ENCODE measurements at places on chromosomes 3 and 15. TPM values are rescaled to one million over a fixed set of nuclear protein-coding genes. Genes with fewer than 3 reads are reported as not detected.
A peak's percentile ranks its signal among the peaks of the same experiment; 100 is the strongest.

PRKAR2A gene
- 43.6 TPM for total RNA-seq

GRCh38 chr3:166123088-166123487 lies 285.9 kb upstream of the BCHE start:
- H3K27me3 ChIP-seq, result no peaks in the 10 kb centered on the region
- H3K4me1 ChIP-seq, result no peaks in the 10 kb centered on the region
- no peak overlapping the region for H3K27ac ChIP-seq
- H3K4me3 ChIP-seq, result no peak overlapping the region
- H3K36me3 ChIP-seq, result no peaks in the 10 kb centered on the region
- DNase-seq, result no peak

DNA sequence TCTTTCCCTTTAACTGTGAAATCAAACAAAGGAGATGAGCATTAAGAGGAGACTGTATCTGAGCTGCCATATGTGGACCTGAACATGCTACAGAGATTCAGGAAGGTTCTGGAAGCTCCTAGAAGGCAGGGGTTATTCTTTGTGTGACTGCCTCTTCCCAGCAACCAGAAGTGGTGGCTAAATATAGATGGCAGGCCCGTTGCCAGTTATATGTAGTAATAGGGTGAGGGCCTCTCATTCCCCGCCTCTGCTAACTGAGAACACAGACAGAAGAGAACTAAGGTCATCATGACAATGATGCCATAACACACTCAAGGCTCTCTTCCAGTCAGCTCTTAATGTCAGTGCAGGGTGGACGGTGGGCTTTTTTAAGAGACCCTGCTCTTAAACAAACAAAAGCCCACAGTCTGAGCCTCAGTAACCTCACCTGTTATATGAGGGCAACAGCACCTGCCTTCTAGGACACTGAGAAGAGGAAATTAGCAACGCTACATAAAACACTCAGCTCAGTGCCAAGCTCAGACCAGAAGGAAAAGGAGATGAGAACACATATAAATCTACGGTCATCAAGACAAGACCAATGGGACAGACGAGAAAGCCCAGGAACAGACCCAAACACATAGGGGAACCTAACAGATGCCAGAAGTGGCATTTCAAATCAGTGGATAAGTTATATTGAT lies 22.3 kb downstream of the CFAP92 start:
- no peak for DNase-seq
- peaks cover 9% of the 10 kb centered on the region for H3K27me3 ChIP-seq
- no peak overlapping the region for H3K4me3 ChIP-seq
- peaks cover 4% of the 10 kb centered on the region for H3K4me1 ChIP-seq

LDHAL6B gene
- total RNA-seq, result not detected

- H3K27me3 ChIP-seq, result no peaks in the 10 kb centered on the region
- DNase-seq, result no peak
- no peak overlapping the region for H3K4me3 ChIP-seq
- no peaks in the 10 kb centered on the region for H3K36me3 ChIP-seq
- H3K4me1 ChIP-seq, result no peaks in the 10 kb centered on the region
- no peak overlapping the region for H3K27ac ChIP-seq
Observed at GRCh38 chr15:87954793-87955192, 301.7 kb downstream of the NTRK3 start.

- no peaks in the 10 kb centered on the region for H3K36me3 ChIP-seq
- H3K27me3 ChIP-seq, result no peaks in the 10 kb centered on the region
- H3K4me3 ChIP-seq, result no peak overlapping the region
- H3K27ac ChIP-seq, result no peak overlapping the region
- DNase-seq, result no peak
Observed at GRCh38 chr3:15387171-15387581, 40.2 kb downstream of the METTL6 start.

- H3K36me3 ChIP-seq, result peaks cover 17% of the 10 kb centered on the region
- no peak overlapping the region for H3K4me3 ChIP-seq
- H3K27me3 ChIP-seq, result no peaks in the 10 kb centered on the region
- no peak overlapping the region for H3K27ac ChIP-seq
Observed at GRCh38 chr15:43390723-43391122, 19.8 kb downstream of the TUBGCP4 start.

DNA sequence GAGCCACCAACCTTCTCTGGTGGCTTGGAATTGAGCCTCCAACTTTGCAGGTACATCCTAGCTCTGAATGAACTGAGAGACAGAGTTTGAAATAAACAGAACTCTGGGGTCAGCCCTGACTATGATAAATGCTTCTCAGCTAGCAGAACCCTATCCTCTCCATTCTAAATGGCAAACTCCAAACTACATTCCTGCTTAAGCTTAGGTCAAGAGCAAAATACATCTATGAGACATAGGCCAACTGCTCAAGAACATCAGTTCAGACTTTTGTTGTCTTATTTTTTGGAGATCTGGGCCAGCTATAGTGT lies 1.5 kb upstream of the SH3BP5 start:
- peaks cover 22% of the 10 kb centered on the region for H3K4me1 ChIP-seq
- no peak for DNase-seq
- no peak overlapping the region for H3K27ac ChIP-seq
- H3K36me3 ChIP-seq, result peaks cover 8% of the 10 kb centered on the region
- no peaks in the 10 kb centered on the region for H3K27me3 ChIP-seq

LXN gene
- 114 TPM for total RNA-seq

GRCh38 chr3:69105320-69105719 lies 17.1 kb downstream of the LMOD3 start:
- no peak overlapping the region for H3K4me3 ChIP-seq
- H3K27me3 ChIP-seq, result no peaks in the 10 kb centered on the region
- H3K27ac ChIP-seq, result peak overlapping the region; percentile 45
- DNase-seq, result no peak

IMPG2 gene
- total RNA-seq, result 0.36 TPM

UROC1 gene
- not detected for total RNA-seq

GRCh38 chr3:65953301-65953812 lies 85.4 kb downstream of the MAGI1 start:
- H3K27ac ChIP-seq, result peak overlapping the region; percentile 87
- peaks cover 66% of the 10 kb centered on the region for H3K4me1 ChIP-seq
- peak overlapping the region; percentile 4 for H3K4me3 ChIP-seq

Data from osteoblast (primary cell).